GM12865 (cell line): ENCODE measurements at places on chromosomes 16 and 17.
A peak's percentile ranks its signal among the peaks of the same experiment; 100 is the strongest.

DNA sequence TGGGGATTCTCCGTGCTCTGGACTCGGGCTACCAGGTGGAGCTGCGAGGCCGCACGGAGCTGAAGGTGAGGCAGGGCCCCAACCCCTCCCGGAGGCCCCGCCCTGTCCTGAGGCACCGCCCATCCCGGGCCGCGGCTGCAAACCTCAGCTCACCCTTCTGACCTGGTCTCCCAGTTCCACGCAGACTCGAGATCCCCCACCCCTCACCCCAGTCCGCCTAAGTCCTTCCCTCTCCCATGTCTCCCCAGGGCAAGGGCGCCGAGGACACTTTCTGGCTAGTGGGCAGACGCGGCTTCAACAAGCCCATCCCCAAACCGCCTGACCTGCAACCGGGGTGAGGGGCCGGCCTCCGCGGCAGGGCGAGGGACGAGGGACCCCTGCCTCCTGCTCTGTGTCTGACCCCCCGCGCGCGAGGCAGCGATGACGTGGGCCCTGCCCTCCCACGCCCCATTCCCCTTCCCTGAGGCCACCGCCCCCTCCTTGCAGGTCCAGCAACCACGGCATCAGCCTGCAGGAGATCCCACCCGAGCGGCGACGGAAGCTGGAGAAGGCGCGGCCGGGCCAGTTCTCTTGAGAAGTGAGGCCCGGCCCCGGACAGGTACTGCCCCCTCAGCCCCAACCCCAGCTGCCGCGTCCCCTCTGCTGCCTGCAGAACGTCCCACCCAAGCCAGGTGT, 13.7 kb downstream of the GUCY2D start:
- DNase-seq: no peak

DNA sequence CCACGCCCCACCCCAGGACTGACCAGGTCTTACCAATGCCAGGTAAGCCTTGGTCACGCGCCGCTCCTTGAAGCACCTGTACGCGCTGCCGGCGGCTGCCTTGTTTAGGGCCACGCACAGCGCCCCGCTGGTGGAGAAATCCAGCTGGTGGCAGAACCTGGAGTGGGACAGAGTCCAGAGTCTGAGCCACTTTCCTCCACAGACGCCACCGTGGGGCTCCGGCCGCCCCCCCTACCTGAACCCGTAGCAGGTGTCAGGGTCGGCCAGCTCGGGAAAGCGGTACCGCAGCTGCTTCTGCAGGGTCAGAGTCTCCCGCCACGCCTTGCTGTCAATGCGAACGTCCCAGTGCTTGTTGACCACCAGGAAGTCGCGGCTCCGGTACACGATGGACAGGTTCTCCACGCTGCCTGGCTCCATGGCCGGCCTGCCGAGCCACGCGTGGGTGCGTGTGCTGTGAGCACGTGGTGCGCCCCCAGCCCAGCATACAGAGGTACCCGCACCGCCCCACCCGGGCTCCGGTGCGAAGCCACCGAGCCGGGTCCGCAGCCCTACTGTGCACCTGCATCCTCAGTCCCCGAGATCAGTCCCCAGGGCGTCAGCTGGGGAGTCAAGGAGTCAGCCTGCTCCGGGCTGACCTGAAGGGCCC, 737 bp downstream of the RPUSD1 start:
- DNase-seq: no peak

DNA sequence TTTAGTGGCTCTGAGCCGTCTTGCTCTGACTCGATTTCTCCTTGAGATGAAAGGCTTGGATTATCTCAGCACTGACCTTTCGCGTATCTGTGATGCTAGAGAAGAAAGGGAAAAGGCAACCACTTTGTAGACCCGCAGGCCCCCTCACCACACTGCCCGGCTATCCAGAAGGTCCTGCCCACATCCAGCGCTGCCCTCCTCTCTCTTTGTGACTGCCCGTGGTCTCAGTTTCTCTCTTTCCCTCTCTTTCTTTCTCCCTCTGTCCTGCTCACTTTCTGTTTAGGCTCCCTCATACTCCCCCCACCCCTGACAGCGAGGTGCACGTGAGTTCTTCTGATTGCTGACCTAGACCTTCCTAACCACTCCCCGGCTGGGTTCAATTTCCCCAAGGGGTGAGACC, 12.8 kb upstream of the TBX21 start:
- DNase-seq: no peak

- no peak for DNase-seq
Observed at GRCh38 chr17:78223061-78223460, 8.4 kb upstream of the TMEM235 start.

GRCh38 chr16:30349675-30350074, 5.4 kb downstream of the CD2BP2 start:
- peak; percentile 61 for DNase-seq

- DNase-seq: no peak
Observed at GRCh38 chr17:83143817-83144231, 64.4 kb downstream of the METRNL start.

DNA sequence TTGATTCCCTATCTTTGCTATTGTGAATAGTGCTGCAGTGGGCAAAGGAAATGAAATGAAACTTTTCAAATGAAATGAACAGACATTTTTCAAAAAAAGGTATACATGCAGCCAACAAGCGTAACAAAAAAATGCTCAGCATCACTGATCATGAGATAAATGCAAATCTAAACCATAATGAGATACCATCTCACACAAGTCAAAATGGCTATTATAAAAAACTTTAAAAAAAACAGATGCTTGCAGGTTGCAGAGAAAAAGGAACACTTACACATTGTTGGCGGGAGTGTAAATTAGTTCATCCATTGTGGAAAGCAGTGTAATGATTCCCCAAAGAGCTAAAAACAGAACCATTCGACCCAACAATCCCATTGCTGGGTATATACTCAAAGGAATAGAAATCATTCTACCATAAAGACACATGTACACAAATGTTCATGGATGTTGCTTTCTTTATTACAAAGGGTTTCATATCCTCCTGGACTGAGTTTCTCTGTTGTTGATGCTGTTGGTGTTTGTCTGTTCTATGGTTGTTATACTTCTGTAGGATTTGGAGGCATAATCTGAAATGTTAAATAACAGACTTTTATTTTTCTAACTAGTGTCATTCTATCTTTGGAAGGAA, 99.3 kb upstream of the SOX9 start:
- no peak for DNase-seq

GRCh38 chr16:21028728-21029127, 121.9 kb downstream of the DNAH3 start:
- no peak for DNase-seq

DNA sequence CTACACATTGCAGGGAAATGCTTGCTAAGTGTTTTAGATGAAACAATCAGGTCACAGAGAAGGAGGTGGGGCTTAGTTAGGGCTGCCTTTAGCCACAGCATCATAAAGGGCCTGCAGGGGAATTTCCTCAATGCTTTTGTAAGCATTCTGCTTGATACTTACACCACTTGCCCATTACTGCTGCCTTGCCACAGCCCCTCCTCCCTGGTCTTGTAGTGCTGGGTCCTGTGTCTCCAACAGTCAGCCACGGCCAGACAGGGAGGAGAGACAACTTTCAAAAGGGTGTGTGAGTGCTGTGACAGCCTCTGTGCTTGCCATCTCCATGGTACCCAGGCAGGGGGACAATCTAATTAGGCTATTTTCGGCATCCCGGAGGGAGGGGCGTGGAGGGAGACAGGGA, 111.2 kb downstream of the SHISA9 start:
- no peak for DNase-seq

DNA sequence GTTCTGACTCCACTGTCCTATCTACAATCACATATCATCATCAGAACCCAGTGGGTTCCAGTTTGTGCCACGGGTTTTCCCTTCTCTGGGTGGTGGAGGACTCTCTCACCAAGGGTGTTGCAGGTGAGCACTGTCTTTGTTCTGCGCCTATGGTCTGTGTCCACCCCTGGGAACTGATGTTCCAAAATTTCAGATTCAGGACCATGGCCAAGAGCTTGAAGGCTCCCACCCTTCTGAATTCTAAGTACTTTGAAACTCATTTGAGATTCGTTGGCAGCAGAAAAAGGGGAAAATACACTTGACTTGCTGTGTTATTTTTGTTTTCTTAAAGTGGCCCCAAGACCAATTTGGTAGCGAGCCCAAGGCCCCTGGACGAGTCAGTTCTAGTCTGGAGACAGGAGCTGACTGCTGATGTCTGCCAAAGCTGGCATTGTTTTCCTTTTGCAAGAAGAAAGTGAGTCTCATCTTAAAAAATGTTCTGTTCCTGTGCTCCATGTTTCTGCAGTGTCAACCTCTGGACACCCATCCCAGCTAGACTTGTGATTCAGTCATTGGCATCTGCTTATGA, 310.9 kb downstream of the HAPSTR1 start:
- no peak for DNase-seq

DNA sequence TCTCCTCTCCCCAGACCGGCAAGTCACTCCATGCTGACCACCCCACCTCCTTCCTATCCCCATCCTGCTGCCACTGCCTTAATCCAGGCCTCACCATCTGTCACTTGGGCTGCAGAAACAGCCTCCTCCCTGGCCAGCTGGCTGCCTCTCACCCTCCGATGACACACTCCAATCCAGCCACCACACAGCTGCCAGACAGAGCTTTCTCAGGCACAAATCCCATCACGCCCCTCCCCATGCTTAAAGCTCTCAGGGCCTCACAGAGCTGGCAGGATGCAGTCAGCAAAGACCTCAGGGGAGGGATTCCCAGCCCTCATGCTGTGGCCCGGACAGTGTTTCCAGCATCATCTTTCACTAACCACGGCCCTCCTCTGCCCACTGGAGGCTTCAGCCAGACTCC, 13.7 kb downstream of the CAMKK1 start:
- no peak for DNase-seq

GRCh38 chr17:5562661-5563360, 21.5 kb downstream of the NLRP1 start:
- no peak for DNase-seq

DNA sequence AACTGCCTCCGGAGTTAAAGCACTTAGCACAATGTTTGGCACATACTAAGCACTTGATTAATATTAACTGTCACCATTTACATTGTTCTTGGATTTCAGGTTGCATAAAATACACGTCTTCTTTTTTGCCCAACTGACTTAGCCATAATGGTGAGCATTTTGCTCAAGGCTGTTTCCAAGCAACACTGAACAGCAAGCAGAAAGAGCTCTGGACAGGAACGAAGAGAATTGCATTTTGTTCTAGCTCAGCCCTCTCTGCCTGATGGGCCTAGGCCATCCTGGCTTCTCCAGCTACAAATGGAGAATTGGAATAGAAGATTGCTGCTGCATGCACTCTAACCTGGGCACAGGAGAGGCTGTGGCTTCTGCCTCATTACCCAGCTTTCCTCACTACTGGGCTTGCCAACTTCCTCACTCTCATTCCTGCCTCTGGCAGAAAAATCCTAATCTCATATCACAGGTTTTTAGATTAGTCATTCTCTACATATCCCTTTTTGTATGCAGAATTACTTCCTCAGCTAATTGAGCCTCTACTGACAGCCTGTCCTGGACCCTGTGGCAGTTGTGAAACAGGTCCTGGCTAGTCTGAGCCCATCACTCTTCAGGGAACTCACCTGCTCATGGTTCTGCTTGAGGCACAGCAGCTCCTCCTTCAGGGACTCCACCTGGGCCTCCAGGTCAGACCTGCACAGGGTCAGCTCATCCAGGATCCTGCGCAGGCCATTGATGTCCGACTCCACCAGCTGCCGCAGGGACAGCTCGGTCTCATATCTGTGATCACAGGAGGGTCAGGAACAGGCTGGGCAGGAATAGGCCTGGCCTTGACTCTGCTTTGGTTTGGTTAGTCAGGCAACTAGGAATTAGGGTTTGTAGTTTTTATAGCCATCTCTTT, 2.5 kb downstream of the KRT33A start:
- no peak for DNase-seq

- DNase-seq: no peak
Observed at GRCh38 chr16:86270696-86271095, 239.6 kb upstream of the FOXF1 start.

DNA sequence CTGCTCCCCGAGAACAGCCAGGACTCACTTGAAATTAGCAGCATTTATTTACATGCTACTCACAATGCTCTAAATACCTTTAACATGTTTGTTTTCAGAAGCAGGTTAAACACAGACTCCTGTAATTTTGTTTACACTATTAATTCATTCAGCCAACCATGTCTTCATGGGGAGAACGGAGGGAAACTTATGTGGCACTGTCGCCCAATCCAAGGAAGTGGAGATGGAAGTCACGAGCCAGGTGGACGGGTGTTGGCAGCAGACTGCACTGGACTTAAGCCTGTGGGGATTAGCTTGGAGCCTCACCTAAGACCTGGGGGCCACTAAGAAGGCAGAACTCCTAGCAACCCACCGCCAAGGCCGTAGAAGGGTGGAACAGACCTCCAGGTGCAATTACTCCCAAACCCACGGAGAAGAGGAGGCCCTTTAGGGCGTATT, 8.8 kb upstream of the GFAP start:
- no peak for DNase-seq

DNA sequence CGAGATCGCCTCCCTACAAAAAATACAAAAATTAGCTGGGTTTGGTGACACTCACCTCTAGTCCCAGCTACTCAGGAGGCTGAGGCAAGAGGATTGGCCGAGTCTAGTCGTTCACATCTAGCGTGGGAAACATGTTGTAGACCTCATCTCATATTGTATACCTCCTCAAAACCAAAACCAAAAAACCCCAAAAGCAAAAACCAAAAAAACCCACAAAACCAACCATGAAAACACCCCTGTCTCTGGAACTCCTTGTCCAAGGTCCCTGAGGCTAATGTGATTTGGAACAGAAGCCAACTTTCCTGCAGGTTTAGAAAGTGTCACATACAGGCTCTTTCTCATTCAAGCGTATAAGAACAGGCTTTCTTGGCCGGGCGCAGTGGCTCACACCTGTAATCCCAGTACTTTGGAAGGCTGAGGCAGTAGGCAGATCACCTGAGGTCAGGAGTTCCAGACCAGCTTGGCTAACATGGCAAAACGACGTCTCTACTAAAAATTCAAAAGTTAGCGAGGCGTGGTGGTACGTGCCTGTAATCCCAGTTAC, 29.0 kb downstream of the RAB11FIP3 start:
- peak; percentile 52 for DNase-seq

DNA sequence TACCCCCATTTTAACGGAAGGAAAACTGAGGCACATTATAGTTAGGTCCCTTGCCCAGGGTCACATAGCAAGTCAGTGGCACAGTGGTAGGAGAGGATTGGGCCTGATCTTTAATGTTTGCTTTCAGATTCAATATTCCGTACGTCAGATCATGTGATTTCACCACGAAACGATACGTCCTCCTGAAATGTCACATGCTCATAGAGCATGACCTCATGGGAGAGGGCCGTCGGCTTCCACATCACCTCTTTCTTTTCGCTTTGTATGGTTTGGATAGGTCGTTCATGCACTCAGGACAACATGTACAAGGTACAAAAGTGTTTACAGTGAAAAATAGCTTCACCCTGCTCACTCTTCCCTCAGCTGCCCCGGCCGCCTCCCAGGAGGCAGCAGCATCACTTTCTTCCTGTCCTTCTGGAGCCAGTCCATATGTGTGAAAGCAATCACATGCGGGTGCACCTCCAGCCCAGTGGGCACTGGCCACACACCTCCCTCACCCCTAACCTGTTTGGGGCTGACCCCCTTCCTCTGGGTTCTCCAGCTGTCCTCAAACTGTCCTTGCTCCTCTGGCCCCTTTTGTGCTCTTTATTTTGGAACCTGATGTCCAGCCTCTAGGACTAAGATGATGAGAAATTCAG, 199.9 kb downstream of the FOXL1 start:
- no peak for DNase-seq
